ENCODE measurements at places on chromosomes 5 and 9. TPM values are rescaled to one million over a fixed set of nuclear protein-coding genes. Genes with fewer than 3 reads are reported as not detected.

The PCDHGB1 gene
- total RNA-seq = not detected

The LECT2 gene
- total RNA-seq = not detected

The FBP2 gene
- total RNA-seq = not detected

The EGR1 gene
- total RNA-seq = 16.6 TPM

The AJM1 gene
- total RNA-seq = 3.9 TPM

The PCDHB7 gene
- not detected for total RNA-seq

The AIF1L gene
- 0.11 TPM for total RNA-seq

The PCDHA9 gene
- not detected for total RNA-seq

The SHISAL2B gene
- total RNA-seq = not detected

The SCGB3A2 gene
- total RNA-seq = not detected

The GABRA6 gene
- not detected for total RNA-seq
